Activated gamma-delta T cell (primary cell): ENCODE measurements at places on chromosomes 2 and 18.

- no peak for DNase-seq
Measured at GRCh38 chr2:168003876-168004275, 243.5 kb downstream of the STK39 start.

DNA sequence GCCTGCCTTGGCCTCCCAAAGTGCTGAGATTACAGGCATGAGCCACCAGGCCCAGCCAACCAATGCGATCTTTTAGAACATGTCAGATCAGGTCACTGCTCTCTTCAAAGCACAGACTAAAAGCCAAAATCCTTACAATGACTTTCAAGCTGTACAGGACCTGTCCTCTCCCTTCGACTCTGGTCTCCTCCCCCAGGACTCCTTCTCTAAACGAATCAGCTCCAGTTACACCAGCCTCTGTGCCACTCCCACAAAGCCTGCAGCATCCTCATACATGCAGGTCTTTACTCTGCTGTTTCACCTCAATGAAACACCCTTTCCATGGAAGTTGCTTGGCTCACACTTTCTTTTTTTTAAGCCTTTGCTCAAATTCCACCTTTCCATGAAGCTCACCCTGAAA is 436.0 kb downstream of the METTL4 start:
- no peak for DNase-seq

DNA sequence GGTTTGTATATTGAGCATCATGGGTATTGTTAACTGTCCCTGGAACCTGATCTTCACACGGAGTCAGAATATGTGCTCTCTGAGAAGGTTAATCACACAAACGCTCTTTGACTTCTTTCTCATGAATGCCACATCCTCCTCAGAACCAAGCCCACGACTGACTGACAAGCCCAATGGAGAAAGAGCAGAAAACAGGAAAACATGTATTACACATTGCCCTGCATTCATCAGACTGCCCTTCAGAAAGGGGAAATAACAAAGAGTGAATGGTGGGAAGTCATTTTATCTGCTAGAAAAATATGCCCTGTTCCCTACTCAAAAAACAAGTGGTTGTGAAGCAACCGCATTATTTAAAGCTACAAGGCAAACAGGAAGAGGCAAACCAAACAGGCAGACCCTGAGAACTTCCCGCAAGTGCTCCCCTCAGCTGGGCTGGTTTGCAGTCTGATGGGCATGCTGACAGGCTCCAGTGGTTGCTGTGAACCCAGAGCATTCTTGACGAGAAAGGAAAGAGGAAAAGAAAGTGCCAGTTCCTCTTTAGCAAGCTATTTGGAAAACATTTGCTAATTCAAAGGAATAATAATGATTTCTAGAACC is 172.9 kb upstream of the SETBP1 start:
- no peak for DNase-seq

GRCh38 chr2:205197468-205198139 is 484.7 kb upstream of the NRP2 start:
- no peak for DNase-seq

- no peak for DNase-seq
Measured at GRCh38 chr2:24576146-24576545, 85.1 kb downstream of the NCOA1 start.

DNA sequence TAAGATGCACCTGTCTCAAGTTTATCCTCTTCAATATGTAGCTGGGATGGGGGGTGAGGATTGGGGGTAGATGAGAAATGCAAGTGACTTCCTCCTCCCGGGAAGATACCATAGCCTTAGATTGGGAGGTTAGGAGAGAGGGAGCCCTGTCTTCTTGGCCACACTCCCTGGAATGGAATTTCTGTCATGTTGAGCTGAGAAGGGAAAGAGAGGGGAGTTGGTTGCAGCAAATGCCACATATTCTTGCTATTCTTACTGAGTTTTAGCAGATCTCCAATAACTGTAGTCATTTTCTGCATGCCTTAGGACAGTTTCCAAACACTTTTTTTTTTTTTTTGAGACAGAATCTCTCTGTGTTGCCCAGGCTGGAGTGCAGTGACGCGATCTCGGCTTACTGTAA is 35.9 kb downstream of the TAF4B start:
- no peak for DNase-seq
